Activated T-helper 17 cell treated with anti-CD3 and anti-CD28 coated beads, Interleukin-2, amount 50 U/mL, for 72 hours (primary cell): ENCODE measurements at places on chromosomes 4 and X.

DNA sequence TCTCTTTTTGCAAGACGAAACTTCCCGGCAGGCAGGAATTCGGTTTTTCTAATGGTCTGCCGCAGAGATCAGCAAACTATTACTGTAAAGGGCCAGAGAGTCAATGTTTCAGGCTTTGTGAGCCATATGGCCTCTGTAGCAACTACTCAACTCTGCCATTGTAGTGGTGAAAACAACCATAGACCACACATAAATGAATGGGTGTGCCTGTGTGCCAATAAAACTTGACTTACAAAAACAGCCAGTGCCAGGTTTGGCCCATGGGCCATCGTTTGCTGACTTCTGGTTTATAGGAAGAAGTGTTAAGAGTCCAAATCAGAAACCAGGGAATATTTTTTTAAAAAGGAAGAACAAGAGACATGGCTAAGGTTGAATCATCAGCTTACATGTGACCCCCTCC, 163.0 kb downstream of the SH3KBP1 start:
- peaks cover 30% of the 10 kb centered on the region for H3K4me1 ChIP-seq
- H3K36me3 ChIP-seq, result peaks cover 5% of the 10 kb centered on the region
- no peak overlapping the region for H3K4me3 ChIP-seq
- H3K27me3 ChIP-seq, result no peaks in the 10 kb centered on the region

DNA sequence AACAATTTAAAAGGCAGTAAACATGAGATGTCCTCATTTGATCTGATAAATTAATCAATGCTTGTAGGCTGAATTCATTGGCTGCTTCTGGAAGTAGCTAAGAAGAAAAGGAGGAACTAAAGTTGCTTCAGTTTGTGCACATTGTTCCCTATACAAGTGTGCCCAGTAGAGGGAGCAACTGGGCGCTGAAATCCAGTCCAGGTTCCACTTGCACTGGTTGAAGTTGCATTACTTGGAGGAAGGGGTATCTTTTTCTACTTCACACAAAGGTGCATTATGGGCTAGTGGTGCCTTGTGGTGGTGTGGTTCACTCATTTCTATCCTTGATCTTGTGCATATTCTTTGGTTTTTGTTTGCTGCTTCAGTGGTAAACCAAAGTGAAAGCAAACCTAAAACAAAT, 67.9 kb upstream of the SOX3 start:
- H3K4me1 ChIP-seq, result no peaks in the 10 kb centered on the region
- ATAC-seq, result no peak
- H3K36me3 ChIP-seq, result no peaks in the 10 kb centered on the region
- H3K27ac ChIP-seq, result no peak overlapping the region

DNA sequence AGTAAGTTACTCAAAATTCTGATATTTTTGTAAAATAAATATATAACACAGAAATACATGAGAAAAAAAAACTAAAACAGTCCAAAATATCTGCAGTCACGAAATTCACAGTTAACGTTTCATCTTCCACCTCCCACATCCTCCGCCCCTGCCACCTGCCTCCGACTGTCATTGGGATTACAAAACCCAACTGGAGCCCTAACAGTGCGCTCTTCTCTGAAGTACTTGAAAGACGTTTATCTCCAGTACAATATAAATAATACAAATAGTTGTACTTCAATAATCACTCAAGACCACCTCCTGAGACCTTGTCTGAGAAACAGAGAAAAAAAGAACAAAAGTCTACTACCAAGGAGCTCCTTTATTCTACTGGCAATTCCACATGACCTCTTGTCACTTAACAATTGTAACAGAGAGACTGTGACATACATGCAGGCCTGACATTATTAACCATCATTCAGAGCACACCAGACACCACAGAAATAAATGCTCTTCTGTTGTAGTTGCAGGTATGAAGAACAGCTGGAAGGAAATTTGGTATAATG, 280.6 kb downstream of the PPP3CA start:
- H3K36me3 ChIP-seq, result peaks cover 11% of the 10 kb centered on the region
- H3K27ac ChIP-seq, result no peak overlapping the region
- no peak overlapping the region for H3K4me3 ChIP-seq
- H3K4me1 ChIP-seq, result no peaks in the 10 kb centered on the region

DNA sequence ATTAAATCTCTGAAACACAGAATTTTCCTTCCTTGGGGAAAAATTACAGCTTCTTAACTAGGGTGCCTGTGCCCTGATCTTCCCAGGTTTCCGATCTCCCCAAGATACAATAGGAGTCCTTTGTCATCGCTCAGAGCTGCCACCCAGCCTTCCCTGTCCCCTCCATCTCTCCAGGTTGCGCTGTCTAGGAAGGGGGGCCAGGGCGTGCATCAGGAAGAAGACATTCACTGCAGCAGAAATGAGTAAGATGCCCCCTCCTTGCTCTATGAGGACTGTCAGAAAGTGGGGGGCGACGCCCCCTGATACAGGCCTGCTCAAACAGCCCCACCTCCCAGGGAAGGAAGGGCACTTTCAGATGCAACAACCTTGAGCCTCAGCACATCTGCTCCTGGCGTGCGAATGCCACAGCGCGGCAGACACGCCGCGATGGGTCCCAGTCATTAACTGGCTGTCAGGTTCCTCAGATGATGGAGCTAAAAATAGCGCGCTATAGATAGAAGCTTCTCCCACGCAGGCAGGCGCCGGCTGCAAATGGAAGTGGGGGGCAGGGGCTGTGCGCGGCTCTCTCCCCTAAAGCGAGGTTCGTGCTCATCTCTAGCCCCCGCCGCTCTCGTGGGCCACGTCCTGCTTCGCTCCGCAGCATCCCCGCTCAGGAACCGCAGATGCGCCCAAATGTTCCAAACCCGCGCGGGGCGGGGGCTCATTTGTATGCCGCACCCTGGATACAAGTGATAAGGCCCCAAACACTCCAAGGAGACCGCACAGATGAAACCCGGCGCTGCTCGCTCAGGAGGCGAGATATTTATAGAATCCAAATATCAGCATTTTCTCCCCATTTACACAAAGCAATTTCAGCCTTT, 57.6 kb upstream of the LGI2 start:
- H3K4me3 ChIP-seq, result no peak overlapping the region
- no peak for ATAC-seq
- no peaks in the 10 kb centered on the region for H3K36me3 ChIP-seq
- H3K27ac ChIP-seq, result no peak overlapping the region
- H3K4me1 ChIP-seq, result no peaks in the 10 kb centered on the region
- H3K27me3 ChIP-seq, result peaks cover 58% of the 10 kb centered on the region
